T-helper 2 cell treated with Interferon-gamma antibody and Interleukin-4, amounts not matched to agents 5 μg/mL and 100 μg/mL, for 36 hours (primary cell): ENCODE measurements at places on chromosomes 2 and 18.

GRCh38 chr18:35490894-35491699 is 6.7 kb downstream of the INO80C start:
- no peak for DNase-seq
- no peaks in the 10 kb centered on the region for H3K27me3 ChIP-seq
- no peak overlapping the region for H3K4me3 ChIP-seq
- H3K27ac ChIP-seq = no peak overlapping the region
- H3K36me3 ChIP-seq = peaks cover 5% of the 10 kb centered on the region
- peaks cover 10% of the 10 kb centered on the region for H3K4me1 ChIP-seq

GRCh38 chr18:45245091-45245511 is 370.2 kb upstream of the SLC14A2 start:
- no peaks in the 10 kb centered on the region for H3K27me3 ChIP-seq
- H3K4me3 ChIP-seq = no peak overlapping the region
- no peak for DNase-seq
- H3K27ac ChIP-seq = no peak overlapping the region
- H3K36me3 ChIP-seq = no peaks in the 10 kb centered on the region

DNA sequence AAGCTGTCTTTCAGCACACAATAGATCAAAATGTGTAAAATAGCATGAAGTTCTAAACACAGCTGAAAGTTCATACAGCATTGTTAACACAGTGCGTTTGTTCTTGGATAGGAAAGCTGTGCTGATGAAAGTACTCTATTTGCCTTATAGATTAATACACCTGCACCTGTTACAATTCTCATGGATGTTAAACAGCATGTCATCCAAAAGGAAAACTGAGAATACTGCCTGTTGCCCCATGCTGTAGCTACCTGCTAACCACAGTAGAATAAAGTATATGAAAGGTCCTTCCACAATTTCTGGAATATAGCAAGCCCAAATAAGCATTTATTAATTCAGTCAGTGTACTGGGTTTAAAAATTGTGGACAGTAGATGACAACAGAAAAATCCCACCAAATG is 166.7 kb upstream of the DTNA start:
- DNase-seq = no peak
- H3K4me3 ChIP-seq = no peak overlapping the region
- no peak overlapping the region for H3K27ac ChIP-seq
- no peaks in the 10 kb centered on the region for H3K27me3 ChIP-seq
- no peaks in the 10 kb centered on the region for H3K36me3 ChIP-seq

GRCh38 chr2:37877457-37878315 is 47.4 kb upstream of the RMDN2 start:
- no peak overlapping the region for H3K27ac ChIP-seq
- no peak for DNase-seq
- peaks cover 10% of the 10 kb centered on the region for H3K4me1 ChIP-seq
- no peaks in the 10 kb centered on the region for H3K36me3 ChIP-seq

- H3K4me1 ChIP-seq = no peaks in the 10 kb centered on the region
- no peak overlapping the region for H3K27ac ChIP-seq
- no peaks in the 10 kb centered on the region for H3K27me3 ChIP-seq
- no peak for DNase-seq
These were observed 153.9 kb downstream of the RNF144A start for GRCh38 chr2:7071154-7071553.

DNA sequence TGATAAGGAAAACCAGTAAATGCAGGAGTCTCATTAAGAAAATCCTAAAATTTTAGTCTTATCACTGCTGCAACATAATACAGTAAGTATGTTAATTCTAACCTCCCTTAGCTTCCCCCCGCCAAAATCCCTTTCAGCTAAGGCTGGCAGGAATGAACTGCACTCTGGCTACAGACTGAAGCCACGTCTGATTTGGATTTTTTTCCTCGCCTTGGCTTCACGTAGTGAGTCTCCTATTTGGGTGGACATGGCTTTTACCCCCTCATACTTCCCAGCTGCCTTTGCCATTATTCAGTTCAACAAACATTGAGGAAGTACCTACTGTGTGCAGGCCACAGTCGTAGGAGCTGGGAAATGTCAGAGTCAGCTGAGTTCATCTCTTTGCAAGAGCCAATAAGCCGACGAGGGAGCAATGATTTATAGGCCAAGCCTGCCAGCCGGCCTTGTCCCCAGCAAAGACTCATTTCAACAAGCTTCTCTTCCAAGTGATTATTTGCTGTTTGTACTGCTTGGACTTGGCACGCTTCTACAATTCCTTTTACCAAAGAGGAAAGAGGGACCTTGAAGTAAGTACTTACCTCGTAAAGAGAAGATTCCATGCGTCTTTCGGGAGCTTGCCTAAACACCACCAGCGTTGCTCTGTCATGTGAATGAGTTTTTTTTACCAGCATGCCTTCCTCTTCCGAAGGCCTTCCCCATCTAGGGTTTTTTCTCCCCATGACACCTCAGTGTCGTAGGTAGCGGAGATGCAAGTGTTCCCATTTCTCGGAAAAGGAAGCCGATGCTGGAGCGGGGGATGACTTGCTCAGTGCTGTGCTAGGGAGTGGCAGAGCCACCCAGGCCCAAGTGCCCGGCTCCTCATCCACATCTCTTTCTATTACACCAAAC is 138.6 kb downstream of the KLHL29 start:
- H3K27ac ChIP-seq = no peak overlapping the region
- peaks cover 2% of the 10 kb centered on the region for H3K27me3 ChIP-seq
- H3K4me3 ChIP-seq = no peak overlapping the region

- no peak overlapping the region for H3K4me3 ChIP-seq
- H3K27ac ChIP-seq = no peak overlapping the region
- peaks cover 41% of the 10 kb centered on the region for H3K36me3 ChIP-seq
- no peaks in the 10 kb centered on the region for H3K27me3 ChIP-seq
These were observed 21.4 kb downstream of the HADHA start for GRCh38 chr2:26223018-26223417.

DNA sequence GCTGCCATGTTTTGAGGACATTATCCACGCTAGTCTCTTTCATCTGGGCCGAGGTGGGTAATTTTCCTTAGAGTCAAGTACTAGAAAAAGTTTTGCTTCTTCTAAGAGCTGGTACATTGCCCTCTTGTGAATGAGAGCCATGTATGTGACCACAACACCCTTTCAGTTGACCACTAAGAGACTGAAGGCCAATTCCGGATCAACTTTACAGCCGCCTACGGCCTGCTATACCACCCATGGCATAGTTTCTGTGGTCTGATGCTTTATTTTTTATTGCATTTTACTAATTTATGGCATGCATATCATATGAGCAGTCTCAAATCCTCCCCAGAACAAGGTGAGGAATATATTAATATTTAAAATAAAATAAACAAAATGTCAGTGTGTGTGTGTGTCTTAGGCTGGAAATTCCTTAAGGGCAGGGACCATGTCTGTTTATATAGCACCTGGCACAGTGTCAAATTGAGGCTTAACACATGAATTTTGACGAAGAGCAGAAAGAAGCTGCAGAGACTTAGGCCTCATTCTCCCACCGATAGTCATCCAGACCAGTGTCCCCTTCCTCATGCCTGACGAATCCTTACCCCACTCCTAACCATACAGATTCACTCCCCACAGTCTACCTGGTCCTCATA is 35.4 kb downstream of the PSD4 start:
- peaks cover 4% of the 10 kb centered on the region for H3K27me3 ChIP-seq
- H3K4me1 ChIP-seq = no peaks in the 10 kb centered on the region
- no peak for DNase-seq

DNA sequence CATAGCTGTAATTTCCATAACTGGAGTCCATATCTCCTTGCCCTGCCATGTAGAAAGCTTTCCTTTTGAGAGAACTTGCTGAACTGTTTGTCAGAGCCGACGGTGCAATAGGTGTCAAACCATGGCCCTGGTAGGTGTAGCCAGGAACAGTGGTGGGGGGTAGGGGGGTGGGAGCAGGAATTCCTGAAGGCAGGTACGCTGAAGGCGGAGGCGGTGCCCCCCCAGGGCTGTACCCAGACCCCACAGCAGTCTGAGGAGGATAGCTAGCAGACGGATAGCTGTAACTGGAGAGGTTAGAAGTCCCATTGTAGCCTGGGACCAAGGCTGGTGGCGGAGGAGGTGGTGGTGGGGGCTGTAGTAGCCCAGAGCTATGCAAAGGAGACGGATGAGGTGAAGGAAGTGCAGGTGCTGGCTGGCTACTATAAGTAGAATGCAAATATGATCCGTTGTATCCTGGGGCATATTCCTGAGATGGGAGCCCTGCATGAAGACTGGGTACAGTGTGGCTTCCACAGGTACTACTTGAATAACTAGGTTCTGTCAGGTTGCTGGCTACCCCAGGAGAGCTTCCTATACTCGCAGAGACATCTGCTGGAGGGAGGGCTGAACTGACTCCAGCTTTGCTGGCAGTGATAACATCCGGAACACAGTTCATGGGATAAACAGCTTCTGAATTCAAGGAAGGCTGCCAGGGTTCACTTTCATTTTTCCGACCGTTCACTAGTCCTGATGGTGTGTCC is 124.8 kb downstream of the FIGN start:
- H3K36me3 ChIP-seq = no peaks in the 10 kb centered on the region
- H3K27ac ChIP-seq = no peak overlapping the region
- no peaks in the 10 kb centered on the region for H3K4me1 ChIP-seq
- no peak overlapping the region for H3K4me3 ChIP-seq
- no peak for DNase-seq

GRCh38 chr2:11577101-11577883 is 43.4 kb downstream of the GREB1 start:
- no peak overlapping the region for H3K27ac ChIP-seq
- no peak for DNase-seq
- H3K4me3 ChIP-seq = no peak overlapping the region
- H3K4me1 ChIP-seq = no peaks in the 10 kb centered on the region
- H3K36me3 ChIP-seq = no peaks in the 10 kb centered on the region

DNA sequence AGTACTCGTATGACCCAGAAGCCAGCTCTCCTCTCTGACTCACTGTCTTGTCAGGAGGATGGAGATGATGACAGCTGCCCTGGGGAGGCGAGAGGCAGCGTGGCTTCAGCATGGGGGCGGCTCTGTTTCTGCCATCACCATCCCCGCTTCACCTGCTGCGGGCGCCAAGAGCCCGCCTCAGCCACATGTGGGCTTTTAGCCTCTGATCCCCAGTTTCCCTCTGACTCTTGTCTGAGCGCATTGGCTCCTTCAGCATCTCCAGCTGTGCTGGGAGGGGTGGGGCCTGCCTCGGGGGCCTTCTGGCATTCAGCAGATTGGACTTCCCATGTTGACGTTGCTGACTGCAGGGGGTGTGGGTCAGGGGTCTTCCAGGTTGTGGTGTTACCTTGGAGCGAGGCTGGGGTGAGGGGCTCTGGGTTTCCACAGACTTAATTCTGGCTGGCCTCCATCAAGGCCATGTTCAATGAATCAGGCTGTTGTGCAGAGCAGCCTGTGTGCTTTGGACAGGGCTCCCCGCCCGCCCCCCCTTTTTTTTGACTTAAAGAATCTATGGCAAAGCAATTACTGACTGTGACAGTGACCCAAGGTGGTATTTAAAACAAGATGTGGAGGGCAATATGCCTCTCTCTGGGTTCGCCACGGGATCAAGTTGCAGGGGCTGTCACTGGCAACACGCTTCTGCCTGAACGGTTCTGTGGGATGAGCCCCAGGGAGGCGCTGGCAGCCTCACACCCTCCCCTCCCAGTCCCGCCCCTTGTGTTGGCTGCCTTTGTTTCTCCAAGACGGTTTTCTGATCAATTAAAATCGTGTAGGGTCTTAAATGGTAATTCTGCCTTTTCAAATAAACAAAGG is 228.3 kb downstream of the LDLRAD4 start:
- no peak overlapping the region for H3K27ac ChIP-seq
- no peaks in the 10 kb centered on the region for H3K27me3 ChIP-seq
- H3K36me3 ChIP-seq = no peaks in the 10 kb centered on the region

DNA sequence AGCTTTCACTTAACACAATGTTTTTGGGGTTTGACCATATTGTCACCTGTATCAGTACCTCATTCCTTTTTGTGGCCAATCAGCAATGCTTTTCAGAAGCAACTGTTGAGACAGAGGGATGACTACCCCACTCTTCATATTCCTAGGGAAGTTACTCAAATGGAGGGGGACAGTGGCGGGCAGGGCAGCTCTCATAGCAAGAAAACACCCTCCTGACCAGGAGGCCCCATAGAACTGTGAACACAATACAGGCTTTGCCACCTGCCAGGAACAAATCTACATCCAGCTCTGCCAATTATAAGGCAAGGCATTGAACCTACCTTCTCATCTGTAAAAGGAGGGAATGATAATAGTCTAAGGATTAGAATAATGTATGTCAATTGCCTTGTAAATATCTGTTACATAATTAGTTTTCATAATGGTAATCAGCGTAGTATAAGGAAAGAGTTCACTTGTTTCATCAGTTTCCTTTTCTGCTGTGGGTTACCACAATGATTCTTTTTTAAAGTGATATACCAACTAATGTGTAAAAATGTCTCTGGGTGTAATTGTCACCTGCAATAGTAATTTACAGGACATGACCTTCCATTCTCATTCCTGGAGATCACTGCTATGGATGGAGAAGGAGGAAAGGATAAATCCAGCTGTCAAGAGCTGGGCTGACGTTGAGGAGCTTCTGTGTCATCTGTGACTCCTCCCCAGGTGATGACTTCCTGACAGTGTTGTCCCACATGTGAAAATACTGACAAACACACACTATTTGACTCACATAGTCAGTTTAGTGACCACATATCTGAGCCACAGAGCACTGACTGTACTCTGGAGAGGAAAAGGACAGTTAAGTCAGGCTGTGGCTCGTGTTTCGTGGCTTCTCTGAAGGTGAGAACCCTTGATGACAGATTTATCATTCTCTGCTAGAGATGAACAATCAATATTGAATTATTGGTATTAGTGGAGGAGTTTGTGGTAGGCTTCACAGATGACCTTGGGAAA is 13.5 kb downstream of the ALPK2 start:
- H3K4me3 ChIP-seq = peak overlapping the region; percentile 74
- no peaks in the 10 kb centered on the region for H3K36me3 ChIP-seq
- H3K27ac ChIP-seq = peak overlapping the region; percentile 95

DNA sequence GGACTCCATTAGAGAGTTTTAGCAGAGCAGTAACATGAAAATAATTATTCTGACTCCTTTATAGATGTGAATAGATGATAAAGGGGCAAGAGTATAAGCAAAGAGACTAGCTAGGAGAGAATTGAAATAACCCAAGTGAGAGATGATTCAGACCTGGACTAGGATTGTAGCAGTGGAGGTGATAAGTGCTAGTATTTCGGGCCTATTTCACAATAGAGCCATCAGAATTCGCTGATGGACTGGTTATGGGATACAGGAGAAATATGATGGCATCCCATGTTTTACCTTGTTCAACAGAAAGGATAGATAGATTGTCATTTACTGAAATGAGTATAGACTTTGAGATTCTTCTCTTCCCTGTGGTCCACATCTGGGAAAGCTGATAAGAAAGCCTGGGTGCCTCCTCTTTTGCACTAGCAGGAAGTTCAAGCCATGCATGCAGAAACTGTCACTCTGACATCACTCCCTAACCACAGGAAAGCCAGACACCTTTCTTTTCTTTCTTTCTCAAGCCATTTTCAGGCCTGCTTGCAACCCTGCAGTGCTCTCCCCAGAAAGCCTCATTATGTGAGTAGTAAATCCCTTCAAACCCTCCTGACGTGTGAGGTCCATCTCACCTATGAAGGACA is 25.3 kb downstream of the DYNAP start:
- no peaks in the 10 kb centered on the region for H3K27me3 ChIP-seq
- no peak overlapping the region for H3K4me3 ChIP-seq
- H3K4me1 ChIP-seq = peaks cover 5% of the 10 kb centered on the region
- no peak overlapping the region for H3K27ac ChIP-seq
- DNase-seq = no peak
- no peaks in the 10 kb centered on the region for H3K36me3 ChIP-seq
